ENCODE measurements at places on chromosomes 7 and 10.
A peak's percentile ranks its signal among the peaks of the same experiment; 100 is the strongest.

DNA sequence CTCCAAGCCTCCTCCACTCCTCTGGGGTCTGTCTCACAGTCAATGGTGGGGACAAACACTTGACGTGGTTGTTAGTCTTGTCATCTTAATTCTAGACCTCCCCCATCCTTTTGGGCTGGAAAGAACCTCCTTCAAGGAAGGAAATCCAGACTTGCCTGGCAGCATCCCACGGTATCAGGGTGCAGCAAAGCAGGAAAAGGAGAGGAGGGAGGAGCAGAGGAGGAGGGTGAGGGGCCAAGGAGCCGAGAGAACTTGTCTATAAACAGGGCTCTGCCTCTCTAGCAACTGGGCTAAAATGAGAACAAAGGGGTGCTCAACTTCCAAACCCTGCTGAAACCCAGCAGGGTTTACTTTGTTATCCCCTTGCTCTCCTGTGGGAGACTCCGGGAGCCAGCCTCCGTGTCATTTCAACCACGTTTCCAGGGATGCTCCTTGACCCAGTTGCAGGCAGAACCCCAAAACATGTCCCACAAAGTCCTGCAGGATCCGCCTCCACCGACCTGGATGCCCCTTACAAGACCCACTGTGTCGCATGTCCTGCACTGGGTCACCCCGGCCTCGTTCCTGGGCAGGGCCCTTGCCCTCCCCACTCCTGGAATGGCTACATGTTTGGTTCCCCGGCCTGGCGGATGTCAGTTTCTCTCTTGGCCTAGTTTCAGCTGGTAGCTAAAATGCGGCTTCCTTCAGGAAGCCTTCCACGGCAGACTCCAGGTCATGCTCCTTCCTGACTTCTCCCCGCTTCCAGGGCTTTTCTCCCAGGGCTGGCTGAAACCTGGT, 69.7 kb upstream of the MGMT start:
- no peak for DNase-seq

- peak; percentile 13 for DNase-seq
These were observed 75.8 kb upstream of the NRP1 start for GRCh38 chr10:33410096-33410859.

DNA sequence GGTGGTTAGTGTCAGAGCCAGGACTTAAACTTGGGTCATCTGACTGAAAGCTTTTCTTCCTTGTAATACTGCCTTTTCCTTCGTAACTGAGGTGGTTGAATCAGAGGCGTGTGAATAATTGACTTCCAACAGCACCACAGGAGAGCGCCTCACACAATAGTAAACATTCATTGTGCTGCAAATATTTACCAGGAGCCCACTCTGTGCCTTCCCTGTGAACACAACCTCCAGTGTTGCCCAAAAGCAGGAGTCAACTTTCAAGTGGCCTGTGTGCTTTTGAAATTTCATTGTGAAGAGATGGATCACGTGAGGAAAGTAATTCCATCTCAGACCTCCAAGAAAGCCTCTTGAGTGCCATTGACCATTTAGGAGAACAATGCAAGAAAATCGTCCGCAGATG, 60.2 kb downstream of the ADRA2A start:
- DNase-seq, result no peak

- no peak for DNase-seq
These were observed 25.4 kb upstream of the EXOC6 start for GRCh38 chr10:92822964-92823363.

GRCh38 chr10:5071411-5072198, 22.6 kb upstream of the AKR1C3 start:
- DNase-seq, result peak; percentile 68

DNA sequence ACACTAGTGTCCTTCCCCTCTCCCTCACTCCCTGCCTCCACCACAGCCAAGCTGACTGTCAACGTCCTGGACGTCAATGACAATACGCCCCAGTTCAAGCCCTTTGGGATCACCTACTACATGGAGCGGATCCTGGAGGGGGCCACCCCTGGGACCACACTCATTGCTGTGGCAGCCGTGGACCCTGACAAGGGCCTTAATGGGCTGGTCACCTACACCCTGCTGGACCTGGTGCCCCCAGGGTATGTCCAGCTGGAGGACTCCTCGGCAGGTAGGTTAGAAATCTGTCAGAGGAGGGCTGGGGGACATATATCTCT, 24.9 kb upstream of the VSIR start:
- DNase-seq, result no peak

GRCh38 chr10:62115842-62116241, 152.8 kb downstream of the RTKN2 start:
- DNase-seq, result no peak

DNA sequence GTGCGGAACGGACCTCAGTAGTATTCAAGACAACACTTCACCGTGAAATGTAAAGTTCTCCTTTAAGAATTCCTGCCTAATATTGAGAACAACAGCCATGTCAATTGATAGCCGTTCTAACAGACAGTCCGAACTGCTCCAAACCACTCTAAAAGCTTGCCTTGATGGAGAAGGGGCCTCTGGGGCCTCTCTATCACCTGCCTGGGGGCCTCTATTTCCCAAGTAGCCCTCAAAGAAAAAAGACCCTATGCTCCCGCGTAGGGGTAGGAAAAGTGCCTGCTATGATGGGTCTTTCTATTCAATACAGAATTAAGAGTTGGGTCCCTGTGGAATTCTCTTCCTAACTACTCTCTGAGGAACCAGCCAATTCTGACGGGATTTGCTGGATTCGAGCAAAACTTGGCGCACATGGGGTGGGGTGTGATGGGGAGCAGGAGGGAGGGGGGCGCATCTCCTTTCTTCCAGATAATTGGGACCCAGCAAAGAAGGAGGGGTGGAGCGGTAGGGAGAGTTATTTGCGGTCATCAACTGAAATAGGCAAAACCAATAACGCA, 8.3 kb upstream of the DLX6 start:
- no peak for DNase-seq

GRCh38 chr10:106551501-106552062, 612.9 kb downstream of the SORCS1 start:
- peak; percentile 12 for DNase-seq

GRCh38 chr10:50874723-50875122, 10.7 kb downstream of the A1CF start:
- no peak for DNase-seq

GRCh38 chr10:30027057-30028005, 32.1 kb downstream of the JCAD start:
- DNase-seq, result no peak

DNA sequence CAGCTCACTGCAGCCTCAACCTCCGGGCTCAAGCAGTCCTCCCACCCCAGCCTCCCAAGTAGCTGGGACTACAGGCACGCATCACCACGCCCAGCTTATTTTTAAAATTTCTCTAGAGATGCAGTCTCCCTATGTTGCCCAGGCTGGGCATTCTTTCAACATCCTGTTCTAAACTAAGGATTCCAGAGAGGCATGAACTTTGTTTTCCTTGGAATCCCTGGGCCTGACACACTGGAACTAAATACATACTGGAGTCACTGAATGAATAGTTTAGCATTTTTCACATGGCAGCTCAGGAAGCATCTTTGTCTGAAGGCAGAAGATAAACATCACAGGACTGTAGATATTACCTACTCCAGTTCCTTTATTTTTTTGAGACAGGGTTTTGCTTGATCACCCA, 108.7 kb downstream of the ITIH5 start:
- no peak for DNase-seq

DNA sequence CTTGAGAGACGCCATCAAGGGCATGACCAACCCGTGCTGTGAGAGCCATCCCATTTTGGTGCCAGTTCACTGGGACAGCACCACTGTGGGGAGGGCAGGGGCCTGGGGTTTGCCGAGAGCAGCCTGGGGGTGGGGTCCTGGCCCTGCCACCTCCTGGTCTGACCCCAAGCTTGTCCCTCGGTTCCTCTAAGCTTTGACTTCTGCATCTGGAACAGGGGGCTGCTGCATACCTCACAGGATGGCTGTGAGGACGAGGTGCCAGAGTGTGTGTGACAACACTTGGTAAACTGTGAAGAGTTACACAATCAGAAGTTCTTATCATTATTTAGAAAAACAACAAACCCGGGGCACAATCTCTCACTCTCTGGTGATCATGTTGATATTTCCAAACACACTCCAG, 89.9 kb downstream of the CRTAC1 start:
- no peak for DNase-seq

DNA sequence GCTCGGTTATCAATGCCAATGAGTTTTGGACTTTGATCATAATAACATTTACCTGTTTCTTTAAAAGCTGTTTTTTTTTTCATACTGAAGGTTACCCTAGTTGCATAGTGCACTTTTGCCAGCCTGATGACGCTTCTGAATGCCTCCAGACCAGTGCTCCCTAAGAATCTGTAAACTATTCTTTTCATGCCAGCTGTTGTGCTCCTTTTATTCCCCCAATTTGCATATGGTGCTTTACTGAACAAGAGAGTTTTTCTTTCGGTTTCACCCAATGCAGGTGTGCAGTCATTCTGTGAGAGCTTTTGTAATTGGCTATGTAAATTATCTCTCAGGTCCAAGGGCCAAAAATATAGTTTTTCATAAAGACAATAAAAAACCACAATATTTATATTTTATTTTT, 48.1 kb upstream of the GLCCI1 start:
- DNase-seq, result no peak

- no peak for DNase-seq
These were observed 38.7 kb downstream of the GPR26 start for GRCh38 chr10:123704812-123705211.

- no peak for DNase-seq
These were observed 265.1 kb downstream of the PARD3 start for GRCh38 chr10:34549953-34550352.

GRCh38 chr10:71337219-71337701, 18.2 kb downstream of the SLC29A3 start:
- DNase-seq, result no peak

- DNase-seq, result no peak
These were observed 128.6 kb downstream of the SKIDA1 start for GRCh38 chr10:21396889-21397288.

DNA sequence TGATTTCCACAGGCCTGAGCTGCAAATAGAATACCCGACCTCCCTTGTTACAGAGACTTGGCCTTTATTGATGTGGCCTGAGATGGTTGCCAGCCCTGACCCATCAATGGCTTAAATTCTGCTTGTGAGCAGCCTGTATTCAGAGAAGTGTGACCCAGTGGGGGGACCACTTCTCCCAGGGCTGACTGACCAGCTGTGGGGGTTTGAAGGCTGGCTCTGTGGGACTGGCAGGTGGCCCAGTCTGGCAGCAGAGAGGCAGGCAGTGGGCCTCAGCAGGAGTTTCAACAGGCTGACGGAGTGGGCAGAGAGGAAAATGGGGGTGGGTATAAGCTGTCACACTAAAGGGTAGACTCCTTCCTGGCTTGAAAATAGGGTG, 12.2 kb upstream of the PPIF start:
- DNase-seq, result no peak

DNA sequence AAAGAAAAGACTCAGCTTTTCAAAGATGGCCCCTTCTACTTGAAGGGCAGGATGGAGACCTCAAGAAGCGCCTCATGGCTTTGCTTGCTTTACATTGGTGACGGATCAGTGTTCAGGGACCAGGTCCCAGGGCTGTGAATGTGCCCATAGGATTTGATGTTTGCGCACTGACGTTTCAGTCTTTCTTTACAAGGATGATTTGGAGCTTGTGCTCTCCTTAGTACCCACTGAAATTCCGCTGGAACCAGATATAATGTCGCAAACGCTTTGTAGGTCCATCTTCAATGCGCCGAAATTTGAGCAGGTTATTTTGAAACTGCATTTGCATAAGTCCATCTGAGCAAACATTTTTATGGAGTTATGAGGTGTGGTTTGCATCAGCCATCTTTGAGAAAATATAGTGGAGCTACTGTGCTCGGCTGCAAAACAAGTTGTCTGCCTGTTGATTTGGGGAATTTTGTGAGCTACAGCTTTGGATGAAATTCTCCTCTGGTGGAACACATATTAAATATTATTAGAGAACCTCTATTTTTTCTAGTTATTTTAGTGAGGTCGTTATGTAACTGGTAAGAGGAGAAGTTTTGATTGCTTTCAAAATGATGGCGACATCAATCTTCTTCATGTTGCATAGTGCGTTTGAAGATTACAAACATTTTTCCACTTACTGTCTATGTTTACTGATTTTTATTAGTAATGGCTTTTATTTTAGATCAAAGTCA, 2.4 kb downstream of the RBM20 start:
- no peak for DNase-seq

- no peak for DNase-seq
These were observed 369.9 kb downstream of the CNTNAP2 start for GRCh38 chr7:146486519-146486918.

GRCh38 chr7:116324582-116324981, 114.2 kb downstream of the TES start:
- no peak for DNase-seq

- no peak for DNase-seq
These were observed 89.1 kb upstream of the IFRD1 start for GRCh38 chr7:112361154-112361553.

DNA sequence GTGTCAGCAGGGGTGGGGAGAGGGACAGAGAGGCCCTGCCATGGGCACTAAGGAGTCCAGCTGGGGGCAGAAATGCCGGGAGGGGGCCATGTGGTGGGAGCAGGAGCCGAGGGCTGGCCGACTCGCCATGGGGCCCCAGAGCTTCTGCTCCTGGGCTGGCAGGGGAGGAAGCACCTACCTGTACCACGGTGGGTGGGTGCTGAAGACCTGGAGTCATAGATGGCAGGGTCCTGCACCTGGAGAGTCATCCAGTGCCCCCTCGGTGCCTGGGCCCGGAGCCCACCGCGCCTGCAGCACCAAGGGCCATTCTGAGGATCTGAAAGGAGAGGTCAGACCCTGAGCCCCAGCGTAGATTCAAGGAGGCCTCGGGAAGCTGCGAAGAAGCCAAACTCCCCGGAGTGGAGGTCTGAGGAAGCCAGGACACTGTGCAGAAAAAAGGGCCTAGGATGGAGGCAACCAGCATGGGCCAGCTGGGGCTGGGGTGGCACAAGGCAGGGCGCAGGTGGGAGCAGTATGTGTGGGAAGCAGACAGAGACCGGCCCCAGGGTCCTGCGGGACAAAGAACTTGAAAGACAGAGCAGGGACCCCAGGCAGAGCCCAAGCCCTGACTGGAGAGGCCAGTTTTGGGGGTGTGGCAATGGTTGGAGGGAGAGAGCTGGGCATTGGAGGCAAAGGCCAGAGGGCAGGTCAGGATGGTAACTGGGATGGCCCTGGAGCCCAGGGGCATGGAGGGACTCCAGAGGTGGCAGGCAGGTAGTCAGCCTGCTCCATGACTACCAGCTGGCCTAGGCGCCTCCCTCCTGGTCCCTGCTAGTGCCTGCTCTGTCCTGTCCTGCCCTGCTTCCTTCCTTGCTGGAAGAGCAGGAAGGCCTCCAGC, 26.7 kb upstream of the SMARCD3 start:
- no peak for DNase-seq

GRCh38 chr7:85471740-85472139, 284.9 kb upstream of the SEMA3D start:
- DNase-seq, result peak; percentile 81

GRCh38 chr10:127906548-127907377, at the start of gene PTPRE:
TSS of gene PTPRE (plus strand) at chr10:127907103. CDS start at chr10:128040882, 133,779 bp downstream.
- DNase-seq, result no peak

- DNase-seq, result no peak
These were observed 173.6 kb upstream of the AKR1E2 start for GRCh38 chr10:4652111-4653010.

GRCh38 chr10:5187867-5188266, 2.9 kb upstream of the AKR1C8 start:
- DNase-seq, result no peak
